ENCODE measurements at places on chromosomes 2 and 18.

- DNase-seq: no peak
Observed at GRCh38 chr2:111903930-111904439, 5.6 kb downstream of the MERTK start.

GRCh38 chr18:21735452-21736015, 5.1 kb upstream of the MIB1 start:
- DNase-seq: no peak

GRCh38 chr18:11047156-11047555, 102.2 kb downstream of the PIEZO2 start:
- no peak for DNase-seq

- DNase-seq: no peak
Observed at GRCh38 chr2:75729861-75730260, 19.1 kb upstream of the GCFC2 start.

- no peak for DNase-seq
Observed at GRCh38 chr18:65751155-65752085, 608 bp downstream of the CDH7 start.

DNA sequence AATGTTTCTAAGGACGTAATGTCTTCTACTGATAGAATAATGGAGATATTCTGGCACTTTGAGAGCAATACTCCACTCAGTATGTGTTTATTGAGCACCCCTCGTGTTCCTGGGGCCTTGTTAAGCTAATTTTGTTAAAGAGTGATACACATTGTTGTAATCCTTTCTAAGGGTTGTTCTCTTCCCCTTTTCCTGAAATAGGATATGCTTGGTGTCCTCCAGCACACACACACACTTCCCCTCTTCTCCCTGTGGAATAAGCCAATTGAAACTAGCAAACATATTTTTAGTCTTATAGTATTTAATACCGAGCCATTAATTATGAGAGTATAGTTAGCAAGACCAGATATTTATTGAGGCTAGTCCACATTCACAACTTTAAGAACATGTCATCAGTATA, 114.1 kb downstream of the CRIM1 start:
- DNase-seq: no peak

GRCh38 chr2:164126960-164127660, 391.3 kb upstream of the FIGN start:
- DNase-seq: no peak

DNA sequence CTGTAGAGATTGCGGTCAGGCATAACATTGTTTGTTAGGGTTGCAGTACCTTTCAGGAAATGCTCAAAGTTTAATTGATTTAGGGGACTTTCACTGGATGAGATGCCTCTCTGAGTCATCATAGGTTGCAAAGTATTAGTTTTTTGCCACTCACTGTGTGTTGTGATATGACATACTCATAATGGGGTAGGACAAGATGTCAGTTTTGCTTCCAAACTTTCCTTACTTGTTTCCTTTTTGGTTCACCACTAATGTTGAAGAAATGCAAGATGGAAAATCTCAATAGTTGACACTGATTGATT, 35.0 kb upstream of the PTH2R start:
- DNase-seq: no peak

- no peak for DNase-seq
Observed at GRCh38 chr18:8529609-8530008, 79.6 kb upstream of the RAB12 start.
